ENCODE measurements at places on chromosomes 6 and 20.

GRCh38 chr20:35828434-35828833 is 56.6 kb downstream of the PHF20 start:
- DNase-seq = peak; percentile 27

GRCh38 chr6:149045404-149045803 is 272.1 kb upstream of the TAB2 start:
- no peak for DNase-seq

DNA sequence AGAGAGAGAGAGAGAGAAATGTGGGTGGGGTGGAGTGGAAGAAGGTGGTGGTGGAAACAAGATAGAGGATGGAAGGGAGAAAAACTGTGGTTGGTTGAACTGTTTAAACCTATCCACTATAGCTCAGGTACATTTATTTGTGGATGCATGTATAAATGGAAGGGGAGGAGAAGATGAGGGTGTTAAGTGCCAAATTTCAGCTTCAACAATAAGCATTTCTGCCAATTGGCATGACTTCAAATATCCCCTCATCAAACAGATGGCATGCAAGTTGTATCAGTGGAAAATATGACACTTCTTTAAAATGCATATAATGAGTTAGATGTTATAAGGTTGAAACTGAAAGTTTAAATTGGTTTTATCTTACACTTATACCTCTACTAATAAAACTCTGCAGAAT is 216.1 kb downstream of the LMBRD1 start:
- no peak for DNase-seq

- no peak for DNase-seq
These were observed 6.3 kb downstream of the TASP1 start for GRCh38 chr20:13632431-13632830.

- no peak for DNase-seq
These were observed 52.0 kb upstream of the FYN start for GRCh38 chr6:111925296-111925695.

DNA sequence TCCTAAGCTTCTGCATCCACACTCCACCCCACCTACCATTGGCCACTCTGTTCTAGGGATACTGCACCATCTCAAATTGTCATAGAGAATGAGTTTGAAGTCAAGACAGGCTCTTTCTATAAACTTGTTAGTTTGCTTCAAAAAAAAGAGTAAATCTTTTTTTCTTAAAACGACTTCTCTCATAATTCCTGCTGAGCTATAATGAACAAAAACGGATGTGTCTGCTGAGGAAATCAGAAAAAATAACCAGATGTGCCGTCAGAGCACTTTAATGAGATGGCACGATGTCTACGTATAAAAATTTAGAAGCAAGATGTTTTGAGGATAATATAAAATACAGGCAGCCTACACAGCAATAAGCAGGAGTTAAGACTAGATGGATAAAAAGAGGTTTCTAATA is 24.0 kb upstream of the DDO start:
- DNase-seq = no peak

DNA sequence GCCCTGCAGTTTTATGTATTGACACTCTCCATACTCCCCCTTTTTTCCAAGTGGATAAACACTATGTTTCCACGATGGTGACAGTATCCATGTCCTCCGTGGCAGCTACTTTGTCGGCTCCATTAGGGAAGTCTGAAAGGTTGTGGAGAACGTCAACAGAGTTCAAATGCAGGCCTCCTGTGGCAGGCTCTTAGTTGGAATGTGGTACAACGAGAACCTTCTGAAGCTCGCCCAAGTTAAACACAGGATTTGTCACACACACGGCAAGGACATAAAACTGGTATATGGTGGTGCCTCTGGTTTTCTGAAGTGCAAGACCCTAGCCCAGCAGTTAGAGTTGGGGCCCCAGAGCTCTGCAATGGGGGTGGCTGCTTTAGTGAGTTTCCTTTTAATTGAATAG is 187.0 kb upstream of the TAB2 start:
- no peak for DNase-seq

DNA sequence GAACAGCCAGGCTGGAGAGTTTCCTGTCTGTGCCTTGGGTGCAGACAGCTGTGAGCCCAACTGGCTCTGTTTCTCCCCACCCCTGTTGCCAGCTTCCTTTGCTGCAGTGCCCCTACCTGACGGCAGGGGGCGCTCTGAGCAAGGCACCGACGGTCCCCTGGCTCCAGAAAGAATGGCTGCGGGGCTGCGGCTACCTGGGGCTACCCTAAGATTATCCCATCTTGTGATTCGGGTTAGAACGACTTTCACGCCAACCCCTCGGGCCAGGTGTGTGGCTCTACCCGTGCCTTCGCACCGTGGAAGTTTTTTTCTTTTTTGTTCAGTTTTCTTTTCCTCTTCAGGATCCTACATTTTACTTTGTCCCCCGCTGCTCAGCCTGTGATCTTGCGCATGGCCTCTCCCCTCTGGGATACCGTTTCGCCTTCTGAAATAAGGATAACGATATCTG is 33.4 kb upstream of the AAR2 start:
- peak; percentile 7 for DNase-seq

DNA sequence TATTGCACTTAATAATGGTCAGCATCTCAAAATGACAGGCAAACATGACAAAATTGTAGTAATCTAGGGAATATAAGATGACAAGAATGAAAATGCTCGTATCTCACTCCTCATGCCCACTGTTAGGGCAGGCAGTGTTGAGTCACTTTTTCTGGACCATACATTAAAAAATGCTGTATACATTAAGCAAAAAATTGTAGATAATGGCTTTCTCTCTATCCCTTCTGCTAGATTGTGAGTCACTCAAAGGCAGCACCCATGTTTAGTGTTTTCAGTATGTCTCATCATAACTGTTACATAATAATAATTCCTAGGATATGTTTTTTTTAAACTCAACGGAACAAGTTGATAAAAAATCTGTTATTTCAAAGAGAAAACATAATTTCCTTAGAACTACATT is 199.3 kb downstream of the TENT5A start:
- no peak for DNase-seq

- DNase-seq = no peak
These were observed 50.7 kb upstream of the TFB1M start for GRCh38 chr6:155364844-155365437.

DNA sequence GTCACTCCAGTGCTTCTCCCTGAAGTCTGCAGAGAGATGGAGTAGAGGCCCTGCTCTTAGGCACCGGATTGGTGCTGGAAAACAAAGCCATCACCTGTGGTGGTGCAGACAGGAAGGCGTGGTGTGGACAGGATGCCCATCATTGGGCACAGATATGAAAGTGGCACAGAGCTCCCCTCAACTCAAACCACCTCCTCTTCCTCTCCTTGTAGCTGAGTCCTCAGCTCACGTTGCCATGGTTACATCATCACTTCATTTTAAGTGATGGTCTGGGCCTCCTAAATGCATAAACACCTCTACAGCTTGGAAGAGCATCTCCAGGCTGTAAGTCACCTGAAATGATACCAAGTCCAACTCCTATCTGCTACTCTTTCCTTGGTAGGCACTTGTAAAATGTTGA is 8.0 kb upstream of the RTF2 start:
- no peak for DNase-seq

GRCh38 chr6:128239146-128239545 is 281.3 kb downstream of the PTPRK start:
- no peak for DNase-seq

DNA sequence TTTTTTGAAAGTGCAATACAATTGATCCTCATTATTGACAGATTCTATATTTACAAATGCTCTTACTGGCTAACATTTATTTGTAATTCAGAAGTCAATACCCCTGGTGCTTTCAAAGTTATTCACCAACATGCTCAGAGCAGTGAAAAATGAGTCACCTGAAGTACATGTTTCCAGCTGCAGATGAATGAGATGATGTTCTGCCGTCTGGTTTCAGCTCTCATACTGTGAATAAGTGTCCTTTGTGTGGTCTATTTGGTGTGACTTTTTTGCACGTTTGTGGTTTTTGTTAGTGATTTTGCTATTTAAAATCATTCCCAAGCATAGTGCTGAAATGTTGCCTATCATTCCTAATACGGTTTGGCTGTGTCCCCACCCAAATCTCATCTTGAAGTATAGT is 22.3 kb upstream of the EYA4 start:
- DNase-seq = no peak

GRCh38 chr6:35425284-35425683 is 26.9 kb upstream of the FANCE start:
- no peak for DNase-seq

- no peak for DNase-seq
These were observed 130.0 kb downstream of the BTBD9 start for GRCh38 chr6:38509713-38510112.

GRCh38 chr20:18527836-18528235 is 20.1 kb downstream of the SEC23B start:
- DNase-seq = no peak
